ENCODE measurements at places on chromosomes 3 and 15. TPM values are rescaled to one million over a fixed set of nuclear protein-coding genes. Genes with fewer than 3 reads are reported as not detected.

- DNase-seq, result no peak
These were observed 15.3 kb upstream of the LIMD1 start for GRCh38 chr3:45579251-45579650.

DNA sequence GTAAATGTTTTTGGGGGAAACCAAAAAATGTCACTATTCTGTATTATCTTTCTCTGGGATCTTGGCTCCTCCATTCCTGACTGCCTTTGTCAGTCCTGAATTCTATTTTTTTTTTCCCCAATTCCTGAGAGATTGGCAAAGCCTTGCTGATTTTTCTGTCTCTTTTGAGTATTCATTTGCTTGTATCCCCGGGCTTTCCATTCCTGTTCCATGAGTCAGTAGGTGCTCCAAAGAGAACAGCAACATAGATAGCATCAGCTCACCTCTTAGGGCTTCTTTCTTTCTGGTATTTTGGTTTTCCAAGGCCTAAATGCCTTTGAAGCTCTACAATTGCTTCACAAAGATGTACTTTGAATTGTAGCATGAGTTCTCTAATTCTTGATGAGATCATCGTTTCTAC lies 271.7 kb upstream of the LRRC3B start:
- no peak for DNase-seq

DNA sequence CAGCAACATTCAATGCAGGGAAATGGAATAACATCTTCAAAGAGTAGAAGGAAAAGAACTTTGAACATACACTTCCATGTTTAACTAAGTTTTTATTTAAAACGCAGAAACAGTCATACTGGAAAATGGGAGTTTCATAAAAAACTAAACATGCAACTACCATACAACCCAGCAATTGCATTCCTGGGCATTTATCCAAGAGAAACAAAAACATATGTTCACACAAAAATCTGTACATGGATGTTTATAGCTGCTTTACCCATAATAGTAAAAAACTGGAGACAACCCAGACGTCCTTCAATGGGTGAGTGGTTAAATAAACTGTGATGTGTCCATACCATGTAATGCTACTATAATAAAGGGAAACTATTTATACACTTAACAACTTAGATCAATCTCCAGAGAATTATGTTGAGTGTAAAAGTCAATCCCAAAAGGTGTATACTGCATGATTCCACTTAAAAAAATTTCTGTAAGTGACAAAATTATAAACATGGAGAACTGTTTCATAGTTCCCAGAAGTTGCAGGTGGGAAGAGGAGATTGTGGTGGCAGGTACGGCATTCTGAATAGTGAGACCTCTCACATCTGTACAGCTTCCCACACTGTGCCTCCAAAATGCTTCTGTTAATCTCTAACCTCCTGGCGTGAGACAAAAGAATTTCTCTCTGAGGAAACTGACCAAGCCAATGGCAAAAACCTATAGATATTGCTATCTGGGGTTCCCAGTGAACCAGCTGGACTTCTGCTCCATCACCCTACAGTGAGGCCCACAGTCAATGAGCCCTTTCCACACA lies 23.1 kb downstream of the ISG20 start:
- no peak for DNase-seq

- no peak for DNase-seq
These were observed 93.6 kb upstream of the ARL6 start for GRCh38 chr3:97670952-97671351.

GRCh38 chr3:194206320-194206719 lies 70.4 kb downstream of the HES1 start:
- no peak for DNase-seq

Gene SCN11A
- total RNA-seq, result 0.05 TPM

- DNase-seq, result no peak
These were observed 50.5 kb downstream of the CRYGS start for GRCh38 chr3:186493525-186494255.

GRCh38 chr3:71817262-71817661 lies 32.3 kb upstream of the PROK2 start:
- no peak for DNase-seq

GRCh38 chr3:57281715-57282114 lies 10.8 kb downstream of the ASB14 start:
- no peak for DNase-seq

DNA sequence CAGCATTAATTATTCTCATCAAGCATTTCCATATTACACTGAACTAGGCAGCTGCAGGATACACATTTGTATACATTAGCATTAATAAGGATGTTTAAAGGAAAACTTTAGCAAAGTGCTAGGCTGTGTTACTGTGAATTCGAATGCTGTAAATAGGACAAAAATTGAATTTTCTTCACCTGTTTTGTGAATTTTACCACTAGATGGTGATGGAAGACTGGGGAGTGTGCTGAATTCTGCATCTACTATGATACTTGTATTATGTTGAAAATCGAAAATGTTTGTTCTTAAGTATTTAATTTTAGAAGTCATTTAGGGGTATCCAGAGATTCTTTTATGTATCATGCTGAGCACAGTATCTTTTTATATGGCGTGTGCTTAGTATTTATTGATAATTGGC lies 12.3 kb upstream of the P2RY14 start:
- DNase-seq, result no peak

GRCh38 chr3:126851934-126852333 lies 131.0 kb upstream of the PLXNA1 start:
- no peak for DNase-seq

DNA sequence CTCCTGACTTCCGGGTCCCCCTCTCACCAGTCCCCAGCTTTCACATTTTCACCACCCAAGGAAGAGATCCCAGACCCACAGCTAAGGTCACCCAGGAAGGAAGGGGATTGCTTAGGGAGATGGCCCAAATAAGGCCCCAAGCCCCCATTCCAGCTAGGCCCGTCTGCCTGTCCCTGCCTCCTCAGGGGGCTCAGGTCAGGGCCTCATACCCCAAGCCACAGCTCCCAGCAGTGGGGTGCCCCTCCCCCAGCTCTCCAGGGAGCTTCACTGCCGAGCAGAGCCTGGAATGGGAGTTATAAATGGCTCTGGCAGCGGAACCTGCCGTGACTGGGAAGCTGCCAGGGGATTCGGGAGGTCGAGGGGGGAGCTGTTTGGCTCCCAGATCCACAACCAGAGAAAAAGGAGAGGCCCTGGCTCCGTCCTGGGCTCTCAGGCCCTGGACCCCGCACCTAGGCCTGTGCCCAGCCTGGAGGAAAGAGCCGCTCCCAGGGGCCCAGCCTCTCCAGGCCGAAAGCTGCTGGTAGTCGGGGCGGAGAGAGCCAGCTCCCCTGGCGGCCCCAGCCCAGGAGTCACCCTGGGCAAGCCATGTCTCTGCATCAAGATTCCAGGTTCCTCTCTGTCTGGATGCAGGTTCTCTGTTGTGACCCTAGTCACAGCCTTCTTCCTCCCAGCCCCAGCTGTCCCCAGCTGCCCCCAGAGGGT lies 550 bp downstream of the CCDC9B start:
- no peak for DNase-seq

Gene EAF2
- total RNA-seq, result 9.4 TPM

DNA sequence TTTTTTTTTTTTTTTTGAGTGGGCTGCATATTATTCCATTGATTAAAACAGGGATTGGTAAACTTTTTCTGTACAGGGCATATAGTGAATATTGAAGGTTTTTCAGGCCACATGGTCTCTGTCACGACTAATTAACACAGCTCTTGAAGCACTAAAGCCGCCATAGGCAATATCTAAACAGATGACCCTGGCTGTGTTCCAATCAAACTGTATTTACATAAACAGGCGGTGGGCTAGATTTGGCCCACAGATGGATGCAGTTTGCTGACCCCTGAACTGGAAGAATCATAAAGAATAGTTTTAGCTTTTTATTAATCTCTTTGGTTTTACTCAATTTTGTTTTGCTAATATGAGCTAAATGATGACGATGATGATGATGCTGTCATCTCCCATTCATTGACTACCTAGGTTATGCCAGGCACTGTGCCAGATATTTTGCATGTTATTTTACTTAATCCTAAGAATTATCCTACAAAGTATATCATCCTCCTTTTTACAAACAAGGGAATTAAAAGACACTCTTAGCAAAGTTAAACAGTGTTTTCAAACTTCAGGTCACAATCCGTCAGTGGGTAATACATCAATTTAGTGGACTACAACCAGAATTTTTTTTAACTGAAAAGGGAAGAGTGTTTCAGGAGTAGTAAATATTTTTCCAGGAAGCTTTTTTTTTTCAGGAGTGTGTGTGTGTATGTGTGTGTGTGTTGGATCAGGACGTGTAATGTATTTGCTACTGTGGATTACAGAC lies 54.3 kb downstream of the LMCD1 start:
- DNase-seq, result no peak

DNA sequence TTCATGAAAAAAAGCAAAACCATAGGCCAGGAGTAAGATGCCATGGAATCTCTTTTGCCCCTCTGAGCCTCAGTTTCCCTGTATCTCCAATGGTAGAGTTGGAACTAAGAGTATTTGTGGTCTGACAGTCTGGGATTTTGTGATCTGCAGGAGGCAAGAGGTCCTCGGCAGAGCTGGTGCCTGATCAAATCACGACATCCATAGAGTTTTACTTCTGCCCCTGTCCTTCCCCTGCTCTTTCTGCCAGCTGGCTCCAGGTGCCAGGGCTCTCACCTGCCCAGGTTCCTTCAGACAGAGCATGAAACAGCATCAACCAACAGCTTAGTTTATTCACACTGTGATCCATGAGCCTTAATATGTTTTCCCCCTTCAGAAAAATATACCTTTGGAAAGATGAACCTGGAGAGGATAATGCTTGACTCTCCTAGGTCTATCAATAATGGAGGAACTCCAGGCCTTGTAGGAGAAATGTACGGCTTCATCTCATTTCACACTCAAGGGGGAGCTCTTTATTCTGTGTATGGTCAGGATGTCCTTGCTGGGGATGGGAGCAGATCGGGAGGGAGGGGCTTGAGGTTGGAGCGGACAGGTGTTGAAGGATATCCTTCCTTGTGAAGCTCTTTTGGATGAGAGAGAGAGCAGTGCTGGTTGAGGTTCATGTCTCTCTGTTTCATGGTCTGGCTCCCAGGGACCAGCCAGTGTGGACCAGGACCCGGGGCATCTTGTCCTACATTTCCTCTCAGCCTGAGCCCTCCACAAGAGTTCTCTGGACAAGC lies 309.9 kb downstream of the RPLP1 start:
- DNase-seq, result no peak

DNA sequence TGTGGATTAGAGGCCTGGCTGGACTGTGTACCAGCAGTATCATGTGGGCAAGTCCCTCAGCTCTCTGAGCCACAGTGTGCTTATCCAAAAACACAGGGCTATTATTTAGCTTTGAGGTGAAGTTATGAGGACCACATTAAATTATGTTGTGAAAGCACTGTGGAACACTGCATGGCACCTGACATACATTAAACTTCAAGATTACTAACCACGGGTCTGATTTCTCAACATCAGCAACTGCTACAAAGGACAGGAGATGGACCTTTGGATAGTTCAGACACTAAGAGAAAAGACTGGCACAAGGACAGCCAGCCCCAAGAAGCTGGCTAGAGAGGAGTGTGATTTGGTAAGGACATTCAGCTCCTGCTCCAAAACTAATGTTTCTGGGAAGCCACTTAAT lies 21.3 kb downstream of the CLK3 start:
- no peak for DNase-seq

DNA sequence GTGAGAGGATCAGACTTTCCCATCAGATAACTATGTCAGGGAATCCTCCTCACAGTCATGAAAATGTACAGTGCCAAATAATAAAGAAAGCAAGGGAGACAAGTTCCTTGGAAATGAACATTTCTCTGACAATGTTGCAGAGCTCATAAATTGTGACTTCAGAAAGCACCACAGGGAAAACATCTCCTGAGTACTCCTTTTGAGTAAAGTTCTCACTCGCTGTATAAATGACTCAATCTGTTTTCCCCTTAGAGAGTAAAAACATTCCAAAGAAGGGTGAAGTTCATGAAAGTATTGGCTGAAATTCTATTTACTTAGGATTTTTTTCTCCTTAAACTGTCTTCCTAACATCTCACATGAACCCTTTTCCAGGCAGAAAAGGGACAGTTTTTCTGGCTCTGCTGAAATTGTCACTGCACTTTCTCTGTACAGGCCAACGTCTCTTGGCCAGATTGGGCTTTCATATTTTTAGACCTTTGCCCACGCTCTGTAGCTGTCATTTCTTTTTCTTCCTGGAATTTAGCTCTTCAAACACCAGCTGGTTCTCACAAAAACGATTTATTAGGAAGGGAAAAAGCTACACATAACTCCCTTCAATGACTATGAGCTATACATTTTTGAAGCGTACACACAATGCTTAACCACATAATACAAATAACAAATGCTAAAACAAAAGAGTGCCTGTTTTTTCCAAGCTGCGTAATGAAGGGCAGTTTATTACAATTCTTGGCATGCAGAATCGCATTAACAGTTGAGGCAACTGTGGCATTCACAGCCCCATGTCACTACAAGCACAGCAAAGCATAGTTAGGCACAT lies 216.1 kb downstream of the ATP8B4 start:
- DNase-seq, result no peak

DNA sequence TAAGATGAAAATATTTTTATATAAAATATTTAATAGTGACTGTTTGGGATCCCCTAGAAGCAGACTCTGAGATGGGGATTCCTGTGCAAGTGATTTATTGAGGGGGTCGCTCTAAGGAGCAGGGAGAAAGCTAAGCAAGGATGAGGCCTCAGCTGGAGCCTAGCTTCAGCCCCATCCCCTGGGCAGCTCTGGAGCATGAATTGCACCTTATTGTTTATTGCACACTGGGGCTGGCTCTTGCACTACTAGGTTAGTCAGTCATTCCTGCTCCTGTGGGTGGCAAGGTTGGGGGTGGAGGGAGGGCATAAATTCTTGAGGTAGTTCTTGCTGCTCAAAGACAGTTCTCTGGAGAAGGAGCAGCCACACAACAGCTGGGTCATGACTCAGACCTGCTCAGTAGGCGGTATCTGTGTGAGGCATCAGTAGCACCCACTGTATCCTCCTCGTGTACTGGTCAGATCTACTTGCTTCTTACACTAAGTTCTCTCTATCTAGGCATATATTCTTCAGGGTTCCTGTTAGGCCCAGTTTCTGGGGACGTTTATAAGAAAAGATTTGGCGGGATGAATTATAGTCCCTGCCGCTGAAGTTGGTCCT lies 27.2 kb upstream of the TNFSF10 start:
- DNase-seq, result peak; percentile 57

GRCh38 chr3:160097478-160097877 lies 108.8 kb downstream of the IL12A start:
- no peak for DNase-seq

- no peak for DNase-seq
These were observed 48.8 kb upstream of the MANF start for GRCh38 chr3:51336261-51336660.

Gene SLCO3A1
- total RNA-seq, result 41.8 TPM

- no peak for DNase-seq
These were observed 7.5 kb upstream of the MTHFS start for GRCh38 chr15:79904271-79904670.

DNA sequence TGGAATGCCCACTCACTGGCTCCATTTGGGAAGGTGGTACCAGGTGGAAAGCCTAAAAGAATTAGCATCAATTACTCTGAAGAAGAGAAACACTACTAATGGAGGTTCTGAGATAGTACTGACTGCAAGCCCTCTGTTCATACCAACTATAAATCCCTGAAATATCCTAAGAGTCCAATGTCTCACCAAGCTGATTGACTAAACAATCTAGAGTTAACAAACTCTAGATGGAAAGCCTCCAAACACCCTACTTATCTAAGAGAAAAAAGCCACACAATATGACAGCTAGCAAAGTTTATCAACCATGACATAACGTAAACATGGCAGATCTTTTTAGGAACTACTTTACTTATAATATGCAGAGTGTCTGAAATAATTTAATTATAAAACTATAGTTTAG lies 59.2 kb downstream of the GPR176 start:
- no peak for DNase-seq
